ENCODE measurements at places on chromosomes 11 and 22.

DNA sequence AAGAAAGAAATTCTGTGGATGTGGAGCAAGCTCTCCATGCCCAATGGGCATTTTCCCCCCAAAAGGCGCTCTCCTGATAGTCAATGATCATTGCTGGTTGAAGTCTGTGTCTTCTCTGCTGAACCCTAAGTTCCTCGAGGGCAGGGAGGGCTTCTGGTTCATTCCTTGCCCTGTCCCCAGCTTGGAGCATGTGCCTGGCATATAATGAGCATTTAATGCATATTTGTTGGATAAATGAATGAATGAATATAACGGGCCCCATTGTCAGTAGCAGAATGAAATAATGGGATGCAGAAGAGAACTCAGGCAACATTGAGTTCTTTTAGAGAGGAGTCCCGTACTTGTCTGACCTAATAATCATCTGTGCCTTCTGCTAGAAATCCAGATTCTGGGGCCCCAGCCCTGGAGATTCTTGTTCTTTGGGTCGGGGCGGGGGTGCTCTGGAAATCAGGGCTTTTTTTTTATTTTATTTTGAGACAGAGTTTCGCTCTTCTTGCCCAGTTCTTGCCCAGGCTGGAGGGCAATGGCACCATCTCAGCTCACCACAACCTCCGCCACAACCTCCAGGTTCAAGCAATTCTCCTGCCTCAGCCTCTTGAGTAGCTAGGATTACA lies 64.4 kb downstream of the CD82 start:
- DNase-seq = no peak

- peak; percentile 90 for DNase-seq
Measured at GRCh38 chr22:30705710-30706651, 11.3 kb downstream of the OSBP2 start.

DNA sequence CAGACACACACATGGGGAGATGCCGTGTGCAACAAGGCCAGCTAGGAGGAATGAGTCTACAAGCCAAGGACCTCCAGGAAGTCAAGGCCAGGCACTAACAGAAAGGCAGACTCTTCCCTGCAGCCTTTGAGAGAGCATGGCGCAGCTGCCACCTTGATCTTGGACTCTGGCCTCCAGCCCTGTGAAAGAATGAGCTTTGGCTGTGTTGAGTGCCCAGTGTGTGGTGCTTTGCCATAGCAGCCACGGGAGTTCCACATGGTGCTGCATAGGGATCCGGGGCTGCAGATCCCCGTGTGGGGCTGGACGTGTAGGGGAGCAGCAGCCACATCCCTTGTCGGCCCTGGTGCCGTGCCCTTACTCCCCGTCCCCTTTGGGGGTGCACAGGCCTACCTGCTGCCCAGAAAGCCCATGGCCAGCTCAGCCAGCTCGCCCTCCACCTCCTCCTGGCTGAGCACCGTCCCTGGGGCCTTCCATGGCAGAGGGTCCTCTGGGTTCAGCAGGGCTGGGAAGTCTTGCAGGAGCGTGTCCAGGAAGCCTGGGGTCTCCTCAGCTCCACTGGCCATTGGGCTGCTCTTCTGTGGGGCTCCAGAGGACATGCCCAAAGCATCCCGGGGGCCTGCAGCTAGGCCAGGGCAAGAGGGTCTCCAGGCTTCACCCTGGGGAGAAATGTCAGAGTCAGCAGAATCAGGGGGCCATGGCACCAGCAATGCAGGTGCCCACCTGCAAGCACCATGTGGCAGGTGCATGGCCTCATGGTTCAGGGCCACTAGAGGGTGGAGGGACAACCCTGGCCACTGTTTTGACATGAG lies 7.0 kb downstream of the PPM1F start:
- DNase-seq = no peak

GRCh38 chr11:101915791-101916291 lies 481 bp downstream of the ANGPTL5 start:
- DNase-seq = peak; percentile 31

GRCh38 chr11:504053-504993 lies 2.7 kb downstream of the RNH1 start:
- DNase-seq = peak; percentile 33

GRCh38 chr11:72812604-72812966 lies 1.6 kb upstream of the ATG16L2 start:
- no peak for DNase-seq

DNA sequence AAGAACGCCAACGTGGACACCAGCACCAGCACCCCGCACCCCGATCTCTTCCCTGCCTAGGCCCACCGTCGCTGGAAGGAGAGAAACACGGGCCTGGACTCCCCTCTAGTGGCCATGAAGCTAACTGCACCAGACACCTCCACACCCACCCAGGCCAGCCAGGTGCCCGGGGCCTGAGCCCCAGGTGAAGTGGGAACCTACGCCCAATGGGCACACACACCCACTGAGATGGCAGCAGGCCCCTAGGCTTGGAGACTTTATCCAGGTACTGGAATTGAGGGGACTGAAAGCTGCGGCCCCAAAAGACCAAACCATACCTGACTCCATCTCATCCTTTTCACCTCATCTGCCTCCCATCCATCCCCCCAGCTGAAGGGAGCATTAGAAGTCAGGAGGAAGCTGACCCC lies 81.0 kb downstream of the BUD13 start:
- DNase-seq = peak; percentile 34

- peak; percentile 83 for DNase-seq
Measured at GRCh38 chr11:34331329-34331728, 26.5 kb downstream of the ABTB2 start.

DNA sequence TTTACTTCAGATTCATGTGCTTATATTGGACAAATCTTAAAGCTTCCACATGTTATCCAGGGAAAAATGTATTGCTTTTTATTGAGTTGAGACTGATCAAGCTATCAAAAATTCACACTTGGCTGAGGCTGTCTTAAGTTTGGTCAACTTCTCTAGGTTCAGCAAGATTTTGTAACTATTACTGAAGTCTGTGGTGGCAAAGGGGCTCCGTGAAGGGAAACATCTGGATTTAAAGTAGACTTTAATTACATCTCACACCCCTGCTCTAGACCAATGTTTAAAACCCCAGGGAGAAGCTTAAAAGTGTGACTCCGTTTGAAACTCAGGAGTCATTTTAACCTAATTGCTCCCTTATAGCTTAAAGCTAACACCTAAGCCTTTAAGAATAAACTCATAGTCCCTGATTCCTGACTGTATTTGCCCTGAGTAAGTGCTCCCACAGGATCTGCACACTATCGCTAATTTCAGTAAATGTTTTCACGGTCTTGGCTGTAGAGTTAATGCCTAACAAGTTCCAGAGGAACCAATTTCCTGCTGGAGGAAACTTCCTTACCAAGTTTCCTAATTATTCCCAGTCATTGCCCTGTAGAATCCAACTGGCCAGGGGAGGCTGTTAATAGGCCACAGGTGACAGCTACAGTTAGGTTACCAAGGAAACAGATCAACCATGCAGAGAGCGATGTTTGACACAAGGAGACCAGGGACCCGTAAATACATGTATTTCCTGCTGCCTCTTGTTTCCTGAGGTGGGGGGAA lies 40.5 kb downstream of the OR10A6 start:
- DNase-seq = no peak

DNA sequence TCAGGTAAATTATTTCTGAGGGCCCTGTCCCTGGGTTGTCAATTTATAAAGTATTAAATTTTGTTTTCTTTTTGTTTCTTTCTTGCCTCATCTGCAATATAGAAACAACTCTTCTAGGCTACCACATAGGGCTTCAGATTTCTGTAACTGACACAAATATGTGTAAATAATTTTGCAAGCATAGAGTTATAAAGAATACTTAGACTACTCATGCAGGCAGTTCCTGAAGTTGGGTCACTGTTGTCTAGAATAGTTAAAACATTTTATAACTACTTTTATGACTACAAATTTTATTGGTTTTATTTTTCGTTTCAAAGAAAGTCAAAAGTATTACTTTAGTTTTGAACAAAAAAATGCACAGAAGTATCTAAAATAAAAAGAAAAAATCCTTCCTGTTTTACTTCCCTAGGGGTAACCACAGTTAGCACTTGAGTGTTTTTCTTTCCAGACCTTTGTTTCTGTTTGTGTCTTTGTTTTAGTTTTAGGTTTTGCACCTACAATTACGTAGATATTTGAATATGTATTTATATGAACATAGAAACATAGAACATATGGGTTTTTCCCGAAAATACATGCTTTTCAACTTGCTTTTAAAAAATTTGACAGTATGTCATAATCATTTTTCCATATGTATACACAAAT lies 12.4 kb upstream of the TMEM123 start:
- DNase-seq = no peak

GRCh38 chr11:102878595-102878994 lies 3.8 kb upstream of the MMP12 start:
- no peak for DNase-seq

DNA sequence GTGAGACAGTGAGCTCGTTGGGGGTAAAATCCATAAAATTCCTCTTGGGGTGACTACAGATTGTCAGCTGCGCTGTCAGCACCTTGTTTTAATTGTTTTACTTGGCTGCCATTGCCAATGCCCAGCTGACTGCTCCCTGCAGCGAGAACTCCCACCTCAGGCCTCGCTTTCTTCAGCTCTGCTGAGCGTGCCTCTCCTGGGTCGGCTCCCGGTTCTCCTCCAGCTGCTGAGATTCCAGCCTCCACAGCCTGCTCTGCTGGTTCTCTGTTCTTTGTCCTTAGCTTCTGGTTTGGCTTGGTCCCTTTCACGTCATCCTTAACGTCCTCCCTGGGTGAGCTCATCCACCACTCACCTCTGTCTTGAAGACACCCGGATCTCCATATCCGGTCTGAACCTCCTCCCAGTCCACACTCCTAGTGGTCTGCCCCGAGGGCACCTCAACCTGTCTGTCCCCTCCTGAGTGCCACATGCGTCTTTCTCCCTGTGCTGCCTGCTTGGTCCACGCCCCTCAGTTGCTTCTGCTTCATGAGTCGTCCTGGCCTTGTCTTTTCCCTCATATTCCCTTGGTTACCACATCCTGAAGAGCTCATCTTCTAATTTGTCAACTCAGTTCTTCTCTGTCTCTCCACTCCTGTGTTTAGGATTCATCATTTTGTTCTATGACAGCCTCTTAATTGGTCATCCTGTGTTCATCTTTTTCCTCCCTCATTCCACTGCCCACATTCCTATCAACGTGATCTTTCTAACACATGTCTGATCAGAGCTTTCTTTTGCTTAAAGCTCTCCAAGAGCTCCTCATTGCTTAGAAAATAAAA lies 35.6 kb downstream of the BMAL1 start:
- DNase-seq = no peak

DNA sequence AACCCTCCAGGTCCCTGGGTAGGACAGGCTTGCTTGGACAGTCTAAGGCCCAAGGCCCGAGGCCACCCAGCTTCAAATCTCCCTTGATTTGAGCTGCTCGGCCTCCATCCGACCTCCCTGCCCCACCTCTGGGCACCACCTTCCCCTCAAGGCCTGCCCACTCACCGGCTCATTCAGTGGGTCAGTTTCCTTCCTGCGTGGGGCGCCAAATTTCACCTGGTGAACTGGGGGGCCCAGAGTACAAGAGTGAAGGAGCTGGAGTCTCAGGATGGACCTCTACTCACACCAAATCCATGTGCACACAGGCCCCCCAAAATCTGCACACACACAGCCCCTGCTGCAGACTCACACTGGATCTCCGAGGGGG lies 3.8 kb downstream of the MAP4K2 start:
- DNase-seq = no peak

- peak; percentile 69 for DNase-seq
Measured at GRCh38 chr11:109432105-109432504, 10.1 kb downstream of the C11orf87 start.

DNA sequence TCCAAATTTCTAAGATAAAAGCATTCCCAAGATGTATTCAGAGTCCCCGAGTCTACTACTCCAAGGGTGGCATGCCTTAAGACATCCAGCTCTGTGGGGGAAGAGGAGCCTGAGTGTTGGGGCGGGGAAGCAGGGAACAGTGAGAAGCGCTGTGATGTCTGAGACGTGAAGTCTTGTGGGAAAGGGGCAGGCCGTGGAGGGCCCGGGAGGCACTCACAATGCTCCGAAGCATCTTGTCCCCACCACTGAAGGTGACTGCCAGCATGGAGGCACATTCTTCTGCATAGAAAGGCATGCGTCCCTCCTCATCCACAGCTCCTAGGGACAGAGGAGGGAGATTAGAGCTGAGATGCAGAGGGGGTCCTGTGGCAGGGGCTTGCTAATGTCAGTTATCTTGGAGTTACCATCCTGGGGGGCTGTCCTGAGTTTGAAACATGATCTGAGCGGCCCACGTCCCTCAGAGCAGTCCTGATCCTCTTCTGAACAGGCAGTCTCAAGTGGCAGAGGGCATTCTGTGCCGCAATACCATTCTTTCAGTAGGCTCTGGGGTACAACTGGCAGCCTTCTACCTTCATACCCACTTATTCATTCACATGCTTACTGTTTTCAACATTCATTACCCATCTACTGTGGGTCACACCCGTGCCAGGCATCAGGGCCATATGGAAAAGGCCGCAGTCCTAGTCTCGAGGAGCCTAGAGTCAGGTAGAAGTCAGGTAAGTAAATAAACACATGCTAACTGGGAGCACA lies 8.7 kb downstream of the PCSK7 start:
- DNase-seq = no peak

All from fibroblast of skin of scalp (primary cell).